ENCODE measurements at places on chromosomes 5 and 9. TPM values are rescaled to one million over a fixed set of nuclear protein-coding genes. Genes with fewer than 3 reads are reported as not detected.

The DAB2IP gene
- total RNA-seq, result 31.7 TPM

DNA sequence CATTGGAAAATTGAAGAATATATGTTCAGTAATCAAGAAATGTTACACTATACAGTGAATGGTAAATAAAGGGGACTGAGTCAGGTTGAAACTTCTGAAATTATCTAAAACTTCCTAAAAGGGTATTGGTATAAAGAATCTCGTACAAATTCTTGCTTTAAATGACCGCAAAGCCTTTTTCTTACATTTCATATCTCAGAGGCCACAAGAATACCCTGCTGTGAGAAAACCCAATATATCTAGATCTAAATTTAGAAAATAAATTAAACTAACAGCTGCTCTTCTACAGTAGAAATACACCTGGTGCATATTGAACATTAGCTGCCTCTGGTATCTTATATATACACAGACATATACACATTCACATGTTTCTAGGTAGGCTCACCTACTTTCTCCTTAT is 221.7 kb downstream of the PCSK5 start:
- no peak for DNase-seq

DNA sequence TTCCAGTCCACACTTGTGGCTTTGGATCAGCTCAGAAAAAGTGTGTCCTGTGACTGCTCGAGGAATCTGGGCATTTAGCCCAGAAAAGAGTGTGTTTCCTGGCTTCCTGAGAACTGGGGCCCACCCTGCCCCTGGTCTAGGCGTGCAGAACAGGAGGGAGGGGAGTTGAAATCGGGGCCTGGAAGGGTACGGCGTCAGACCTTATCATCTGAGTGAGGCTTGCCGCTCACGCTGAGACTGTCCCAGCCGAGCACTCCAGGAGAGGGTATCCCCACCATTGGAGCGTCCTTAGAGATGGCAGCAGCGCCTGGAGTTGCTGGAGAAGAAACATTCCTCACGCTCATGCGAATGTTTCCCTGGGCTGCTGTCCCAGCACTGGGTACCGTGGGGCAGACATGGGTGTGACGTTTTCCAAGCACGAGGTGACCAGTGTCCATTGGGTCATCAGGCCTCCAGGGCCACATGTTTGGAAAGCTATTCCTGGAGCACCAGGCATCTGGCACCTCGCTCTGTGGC is 22.5 kb downstream of the NEK6 start:
- no peak for DNase-seq

GRCh38 chr5:113598926-113599325 is 85.4 kb downstream of the YTHDC2 start:
- DNase-seq, result no peak

DNA sequence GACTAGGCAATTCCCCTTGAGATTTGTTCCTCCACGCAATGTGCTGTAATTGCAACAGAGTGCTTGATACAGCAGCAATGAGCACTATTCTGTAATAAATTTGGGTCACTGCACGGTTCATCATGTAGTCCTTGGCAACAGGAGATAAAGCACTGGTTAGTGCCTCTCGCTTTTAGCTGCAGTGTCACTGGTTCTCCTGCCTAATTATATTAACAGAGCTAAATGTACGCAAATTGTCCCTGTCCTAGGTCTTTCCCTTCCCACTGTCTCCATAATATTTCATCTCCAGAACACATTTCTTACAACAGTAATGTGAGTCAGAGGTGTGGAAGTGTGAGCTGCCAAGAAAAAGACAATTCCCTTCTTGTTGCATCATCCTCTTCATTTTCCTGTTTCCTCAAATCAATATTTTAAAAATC is 553.1 kb downstream of the ZNF608 start:
- DNase-seq, result no peak

GRCh38 chr9:136062657-136063439 is 32.2 kb downstream of the NACC2 start:
- DNase-seq, result no peak

GRCh38 chr5:55622460-55622859 is 87.7 kb upstream of the PLPP1 start:
- no peak for DNase-seq

- DNase-seq, result no peak
Measured at GRCh38 chr5:174837919-174838902, 113.8 kb downstream of the MSX2 start.

- DNase-seq, result no peak
Measured at GRCh38 chr5:127696683-127697082, 6.5 kb upstream of the CCDC192 start.
